Effector memory CD4-positive, alpha-beta T cell (primary cell): ENCODE measurements at places on chromosomes 7 and 10.

- no peak for DNase-seq
These were observed 610.1 kb downstream of the LRMDA start for GRCh38 chr10:76041551-76041950.

GRCh38 chr10:28386503-28386868 lies 83.6 kb upstream of the MPP7 start:
- no peak for DNase-seq

GRCh38 chr10:102597131-102597991 lies 46.9 kb upstream of the TRIM8 start:
- no peak for DNase-seq

- no peak for DNase-seq
These were observed 21.5 kb upstream of the CALD1 start for GRCh38 chr7:134757938-134758337.

- no peak for DNase-seq
These were observed 70.3 kb upstream of the MXI1 start for GRCh38 chr10:110137142-110137545.

DNA sequence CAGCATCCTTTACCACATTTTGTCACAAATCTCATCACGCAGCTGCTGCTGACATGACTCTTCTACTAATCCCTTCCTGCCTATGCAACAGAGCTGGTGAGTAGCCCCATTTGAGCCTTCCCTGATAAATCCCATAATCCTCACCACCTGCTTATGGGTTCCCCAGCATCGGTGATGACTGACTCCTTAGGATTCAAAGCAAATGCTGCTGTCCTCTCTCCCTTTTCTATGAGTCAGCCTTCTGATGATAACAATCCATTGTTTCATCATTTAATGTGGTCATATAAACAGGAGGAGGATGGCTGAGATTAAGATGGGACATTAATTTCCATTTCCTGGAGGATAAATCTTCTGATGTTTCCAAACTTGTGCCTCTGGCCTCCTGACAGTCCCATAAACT lies 73.4 kb downstream of the SORCS1 start:
- no peak for DNase-seq

DNA sequence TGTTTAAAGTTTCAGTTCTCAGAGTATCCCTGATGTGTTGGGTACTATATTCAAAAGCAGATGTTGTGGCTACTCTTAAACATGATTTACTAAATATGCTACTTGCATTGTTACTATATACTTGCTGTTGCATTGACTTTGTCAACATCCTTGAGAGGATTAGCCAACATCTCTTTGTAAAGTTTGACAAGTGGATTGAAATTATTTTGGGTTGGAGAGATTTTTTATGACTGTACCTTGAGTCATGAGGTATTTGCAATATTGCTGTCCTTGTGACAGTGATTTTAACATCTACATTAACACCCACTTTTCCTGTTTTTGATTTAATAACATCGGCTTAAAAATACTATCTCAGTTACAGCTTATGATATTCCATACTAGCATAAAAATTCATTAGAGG lies 31.9 kb downstream of the MRC1 start:
- no peak for DNase-seq

DNA sequence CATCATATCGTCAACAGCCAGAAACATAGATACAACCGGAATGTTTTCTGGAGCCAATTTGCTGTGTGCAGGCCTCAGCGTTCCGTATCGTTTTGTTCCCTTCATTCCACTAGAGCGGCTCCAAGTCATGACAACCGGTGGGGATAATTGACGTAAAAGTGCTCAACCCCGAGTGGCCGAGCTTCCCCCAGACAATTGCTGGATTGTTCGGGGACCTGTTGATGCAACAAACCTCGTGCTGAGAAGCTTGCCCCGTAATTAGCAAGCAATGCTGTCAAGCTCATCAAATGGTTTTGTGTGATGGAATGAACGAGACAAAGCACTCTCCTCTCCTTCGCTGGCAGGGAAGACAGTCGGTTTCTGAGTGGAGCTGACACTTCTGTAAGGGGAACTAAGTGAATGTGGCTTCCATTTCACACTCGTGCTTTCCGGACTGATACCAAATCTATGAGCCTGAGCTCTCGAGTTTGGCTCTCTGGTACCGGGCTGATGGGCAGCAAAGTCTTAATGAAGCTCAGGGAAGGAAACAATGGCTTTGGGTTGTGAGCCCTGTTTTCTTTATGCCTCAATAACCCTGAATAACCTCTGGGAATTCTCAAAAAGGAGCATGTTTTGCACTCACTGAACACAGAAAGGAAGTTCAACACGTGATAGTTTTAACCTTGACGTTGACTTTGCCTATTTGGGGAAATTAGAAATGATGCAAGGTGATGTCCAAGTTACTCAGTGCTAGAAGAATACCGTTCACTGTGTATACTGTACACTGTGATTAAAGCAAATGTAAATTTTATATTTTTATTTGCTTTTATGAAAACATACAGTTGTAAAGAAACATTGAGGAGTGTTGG lies 220.5 kb downstream of the BAMBI start:
- no peak for DNase-seq

DNA sequence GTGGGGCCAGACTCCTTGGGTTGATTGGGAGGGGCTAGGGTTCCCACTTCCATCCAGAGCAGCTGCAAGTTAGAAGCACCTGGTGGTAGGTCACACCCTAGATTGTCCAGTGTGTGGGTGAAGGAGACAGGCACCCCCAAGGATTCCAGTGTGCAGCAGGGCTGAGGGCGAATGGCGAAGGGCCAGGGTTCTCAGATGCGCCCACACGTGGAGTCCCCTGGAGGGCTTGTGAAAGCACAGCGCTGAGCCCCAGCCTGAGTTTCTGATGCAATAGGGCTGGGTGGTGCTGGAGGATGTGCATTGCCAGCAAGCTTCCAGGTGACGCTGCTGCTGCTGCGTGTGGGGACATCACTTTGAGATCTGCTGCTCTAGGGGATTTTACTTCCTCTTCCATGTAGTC lies 25.4 kb downstream of the TBATA start:
- no peak for DNase-seq

- DNase-seq, result no peak
These were observed 84.1 kb upstream of the GJD4 start for GRCh38 chr10:35520996-35521395.

GRCh38 chr10:3132036-3133025 lies 40.3 kb downstream of the PITRM1 start:
- no peak for DNase-seq

- DNase-seq, result no peak
These were observed 140.9 kb upstream of the NRBF2 start for GRCh38 chr10:62992145-62992721.

DNA sequence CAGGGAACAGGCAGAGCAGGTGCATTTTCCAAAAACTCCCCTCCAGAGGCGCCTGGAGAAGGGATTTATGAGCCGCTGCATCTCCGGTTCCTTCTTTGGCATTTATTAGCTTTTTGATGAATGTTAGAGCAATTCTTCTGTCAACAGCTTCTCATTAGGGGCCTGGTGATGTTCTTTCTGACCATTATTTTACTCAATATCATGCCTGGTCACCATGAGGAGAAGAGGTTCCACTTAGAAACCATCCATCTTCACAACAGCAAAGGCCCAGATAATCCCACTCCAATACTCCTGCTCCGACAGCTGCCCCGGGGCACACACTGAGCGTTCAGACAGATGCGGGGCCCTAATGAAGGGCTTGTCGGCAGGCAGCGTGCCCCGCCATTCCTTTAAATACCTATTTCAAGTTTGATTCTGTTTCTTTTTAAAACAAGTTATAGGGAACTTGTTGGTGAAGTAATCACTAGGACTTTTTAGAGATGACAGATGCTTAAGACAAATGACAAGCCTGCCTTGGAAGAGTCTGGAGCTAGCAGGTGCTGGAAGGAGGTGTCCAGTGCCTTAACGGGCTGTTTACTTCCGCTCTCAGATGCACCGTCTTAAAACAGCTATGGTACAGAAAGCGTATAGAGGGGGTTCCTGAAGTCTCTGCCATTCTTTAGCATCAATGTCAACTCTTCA lies 31.7 kb downstream of the ECHDC3 start:
- no peak for DNase-seq

- DNase-seq, result no peak
These were observed 557 bp upstream of the LSM8 start for GRCh38 chr7:118183428-118183785.

DNA sequence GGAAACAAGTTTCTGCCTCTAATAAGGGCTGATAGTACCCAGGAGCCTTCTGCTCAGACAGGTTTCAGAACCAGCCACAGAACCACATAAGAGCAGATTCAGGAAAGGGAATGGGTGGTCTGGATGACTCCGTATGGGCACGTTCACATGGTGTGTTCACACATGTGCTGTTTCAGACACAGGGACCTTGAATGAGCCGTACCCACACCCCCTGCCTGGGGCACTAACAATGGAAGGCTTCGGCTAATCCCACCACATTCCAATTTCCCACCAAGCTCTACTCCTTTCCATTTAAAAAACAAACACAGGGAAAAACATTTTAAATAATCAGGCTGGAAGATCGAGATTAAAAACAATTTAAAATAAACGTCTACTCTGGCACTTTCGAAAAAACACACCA lies 217.3 kb downstream of the GRID1 start:
- DNase-seq, result no peak

DNA sequence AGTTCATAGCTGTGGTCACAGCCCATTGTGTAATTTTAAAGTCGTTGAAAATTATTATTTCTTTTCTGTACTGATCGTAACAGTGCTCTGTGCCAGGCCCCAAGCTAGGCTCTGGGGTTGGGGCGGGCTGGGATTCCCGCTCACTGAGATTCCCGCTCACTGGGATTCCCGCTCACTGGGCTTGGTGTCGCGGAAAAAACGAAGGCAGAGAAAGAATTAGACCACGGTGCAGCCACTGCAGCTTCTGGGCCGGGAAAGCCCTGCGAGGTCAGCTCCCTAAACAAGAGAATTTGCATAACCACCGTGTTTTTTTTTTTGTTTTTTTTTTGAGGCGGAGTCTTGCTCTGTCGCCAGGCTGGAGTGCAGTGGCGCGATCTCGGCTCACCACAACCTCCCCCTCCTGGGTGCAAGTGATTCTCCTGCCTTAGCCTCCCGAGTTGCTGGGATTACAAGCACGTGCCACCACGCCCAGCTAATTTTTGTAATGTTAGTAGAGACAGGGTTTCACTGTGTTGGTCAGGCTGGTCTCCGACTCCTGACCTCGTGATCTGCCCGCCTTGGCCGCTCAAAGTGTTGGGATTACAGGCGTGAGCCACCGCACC lies 31.2 kb downstream of the FOXK1 start:
- no peak for DNase-seq

DNA sequence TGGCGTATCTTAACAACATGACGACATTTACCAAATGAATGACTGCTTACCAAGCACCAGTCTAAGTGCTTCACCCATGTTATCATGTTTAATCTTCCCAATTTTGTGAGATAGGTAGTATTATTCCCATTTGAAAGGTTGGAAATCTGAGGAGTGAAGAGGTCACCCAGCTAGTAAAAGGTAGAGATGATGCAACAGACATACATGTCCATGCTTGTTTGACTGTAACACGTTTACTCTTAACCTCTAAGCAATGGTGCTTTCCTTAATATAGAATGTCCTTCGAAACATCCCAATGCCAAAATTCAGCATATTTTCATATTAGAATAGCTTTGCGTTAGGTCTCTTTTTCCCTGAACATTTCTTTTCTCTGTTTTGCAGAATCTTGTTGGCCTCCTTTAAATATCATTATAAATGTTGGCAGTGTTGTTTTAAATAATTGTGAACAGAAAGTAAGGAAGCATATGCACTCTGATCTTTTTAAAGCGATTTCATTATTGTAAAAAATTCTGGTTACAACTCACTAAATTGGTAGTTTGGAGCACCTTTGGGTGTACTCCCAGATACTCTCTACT lies 722.8 kb downstream of the AUTS2 start:
- no peak for DNase-seq

DNA sequence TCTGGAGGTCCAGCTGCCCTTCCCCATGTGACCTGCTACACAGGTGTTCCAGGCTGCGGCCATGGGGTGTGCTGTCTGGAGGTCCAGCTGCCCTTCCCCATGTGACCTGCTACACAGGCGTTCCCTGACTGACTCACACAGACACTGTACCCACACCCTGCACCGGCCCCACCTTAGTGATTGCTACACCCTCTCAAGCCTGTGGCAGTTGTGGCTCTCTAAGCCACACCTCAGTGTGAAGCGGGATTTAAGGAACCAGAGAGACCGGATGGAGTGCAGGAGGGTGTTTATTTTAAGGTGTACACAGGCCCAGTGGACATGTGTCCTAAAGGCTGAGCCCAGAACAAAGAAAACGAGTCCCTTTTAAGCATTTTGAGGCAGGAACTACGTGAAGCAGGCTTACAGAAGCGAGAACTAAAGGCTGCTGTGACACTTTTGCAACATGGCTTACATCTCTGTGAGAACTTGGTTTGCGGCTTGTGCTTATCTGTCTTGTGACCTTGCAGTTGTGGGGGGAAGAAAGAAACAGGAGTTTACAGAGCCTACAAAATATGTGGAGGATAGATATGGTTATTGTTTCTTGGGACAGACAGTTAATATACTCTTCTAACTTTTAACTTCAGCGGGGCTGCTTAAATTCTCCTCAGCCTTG lies 326.4 kb downstream of the PAXIP1 start:
- DNase-seq, result no peak

DNA sequence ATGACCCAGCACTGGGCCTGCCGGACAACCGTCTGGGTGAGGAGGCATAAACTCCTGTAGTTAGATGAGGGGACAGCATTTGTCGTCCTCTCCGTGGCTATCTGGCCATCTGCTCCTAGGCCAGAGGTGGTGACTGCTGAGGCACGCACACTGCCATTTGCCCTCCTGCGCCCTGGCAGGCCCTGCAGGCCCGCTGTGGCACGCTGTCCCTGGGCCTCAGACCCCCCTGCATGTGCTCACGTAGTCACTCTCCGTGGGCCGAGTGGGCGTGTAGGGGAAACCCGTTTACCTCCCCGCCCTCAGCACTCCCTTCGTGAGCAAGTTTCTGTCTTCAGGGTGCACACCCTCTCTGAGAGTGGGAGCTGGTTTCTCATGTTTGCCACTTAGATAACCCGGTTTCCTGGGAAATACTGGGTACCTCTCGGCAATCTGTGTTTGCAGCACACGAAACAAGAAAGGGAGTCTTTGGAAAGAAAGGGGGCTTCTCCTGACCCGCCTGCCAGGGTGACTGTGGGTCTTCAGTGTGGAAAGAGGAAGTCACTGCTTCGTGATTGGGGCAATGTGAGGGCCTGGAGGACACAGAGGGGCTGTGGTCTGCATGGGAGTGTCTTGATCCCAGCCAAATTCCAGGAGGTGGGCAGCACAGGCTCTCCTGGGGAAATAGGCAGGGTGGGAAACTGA lies 10.8 kb downstream of the ADAMTS14 start:
- no peak for DNase-seq

DNA sequence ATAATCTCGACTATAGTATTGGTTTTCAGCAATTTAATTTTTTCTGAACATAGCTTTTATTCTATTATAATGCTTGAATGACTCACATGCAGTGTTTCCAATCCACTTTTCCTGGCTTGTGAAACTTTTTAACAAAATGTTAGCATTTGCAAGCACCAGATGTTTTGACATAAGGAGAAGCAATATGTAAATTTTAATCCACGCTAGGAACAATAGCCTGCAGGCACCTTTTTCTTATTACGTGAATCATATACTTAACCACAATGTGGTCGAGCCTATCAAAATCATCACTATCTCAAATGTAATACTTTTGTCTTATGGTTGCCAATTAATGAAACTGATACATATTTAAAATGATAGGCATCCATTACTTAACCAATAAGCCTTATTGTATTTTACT lies 97.1 kb downstream of the TFEC start:
- no peak for DNase-seq
